ENCODE measurements at places on chromosomes 2 and 18.
A peak's percentile ranks its signal among the peaks of the same experiment; 100 is the strongest.

- no peak for DNase-seq
Measured at GRCh38 chr18:56413862-56414261, 224.5 kb downstream of the TXNL1 start.

- DNase-seq = no peak
Measured at GRCh38 chr2:44943693-44944101, 2.2 kb downstream of the SIX3 start.

DNA sequence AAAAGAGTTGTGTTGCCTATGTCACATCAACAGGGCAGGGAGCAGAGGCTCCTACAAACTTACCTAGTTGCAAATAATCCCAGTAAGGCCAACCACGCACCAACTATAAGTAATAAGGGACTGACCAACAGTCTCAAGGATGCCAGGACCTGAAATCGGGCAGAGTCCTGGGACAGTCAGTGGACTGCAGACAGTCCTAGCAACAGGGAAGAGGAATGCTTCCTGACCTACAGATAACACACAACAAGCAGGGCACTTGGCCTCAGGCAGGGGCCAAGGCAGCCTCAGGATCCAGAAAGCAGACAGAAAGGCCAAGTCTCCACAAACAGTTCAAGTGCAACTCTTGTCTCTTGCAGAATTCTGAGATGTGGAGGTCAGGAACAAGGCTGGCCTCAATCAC, 56.2 kb downstream of the GALNT14 start:
- no peak for DNase-seq

- no peak for DNase-seq
Measured at GRCh38 chr2:16261791-16262190, 321.4 kb downstream of the MYCN start.

GRCh38 chr2:33503002-33503401, 26.6 kb downstream of the RASGRP3 start:
- DNase-seq = no peak

DNA sequence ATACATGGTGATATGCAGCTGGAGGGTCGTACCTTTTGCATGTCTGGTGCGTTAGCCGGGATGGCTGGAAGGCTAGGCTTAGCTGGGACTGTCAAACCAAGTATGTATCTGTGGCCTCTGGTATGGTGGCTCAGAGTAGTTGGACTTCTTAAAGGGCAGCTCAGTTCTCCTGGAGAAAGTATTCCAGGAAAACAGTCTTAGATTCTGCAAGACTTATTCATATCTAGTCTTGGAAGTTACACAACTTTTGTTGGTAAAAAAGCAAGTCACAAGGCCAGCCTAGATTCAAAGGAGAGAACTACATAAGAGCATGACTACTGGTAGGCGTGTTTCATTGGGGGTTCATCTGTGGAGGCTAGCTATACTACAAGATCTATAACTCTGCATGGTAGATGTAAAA, 45.5 kb downstream of the EML4 start:
- no peak for DNase-seq

- no peak for DNase-seq
Measured at GRCh38 chr18:57175532-57175931, 28.6 kb downstream of the BOD1L2 start.

GRCh38 chr2:12710301-12710700, 6.4 kb upstream of the TRIB2 start:
- no peak for DNase-seq

- no peak for DNase-seq
Measured at GRCh38 chr2:177287814-177288213, 23.3 kb upstream of the NFE2L2 start.

DNA sequence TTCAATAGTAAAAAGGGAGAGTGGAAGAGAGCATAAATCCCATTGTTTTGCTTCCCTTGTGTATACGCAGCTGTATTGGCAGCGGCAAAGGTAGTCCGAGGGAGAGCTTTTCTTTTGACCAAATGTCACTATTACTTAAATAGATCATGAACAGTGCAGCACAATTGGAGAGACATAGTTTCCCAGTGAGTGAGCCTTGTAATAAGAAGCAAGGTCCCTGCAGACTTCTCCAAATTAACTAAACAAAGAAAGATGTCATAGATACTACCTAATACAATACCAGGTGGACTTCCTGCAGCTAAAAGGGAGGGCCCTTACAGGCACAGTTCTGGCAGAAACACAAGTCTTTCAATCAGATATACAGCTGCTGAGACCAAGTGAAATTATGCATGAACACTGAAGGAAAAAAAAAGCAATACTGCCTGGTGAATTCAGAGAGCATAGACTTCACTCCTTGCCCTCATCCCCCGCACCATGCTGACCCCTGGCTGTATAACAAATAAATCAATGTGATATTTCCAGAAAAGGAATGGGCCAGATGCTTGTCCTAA, 404.7 kb upstream of the CDH2 start:
- no peak for DNase-seq

DNA sequence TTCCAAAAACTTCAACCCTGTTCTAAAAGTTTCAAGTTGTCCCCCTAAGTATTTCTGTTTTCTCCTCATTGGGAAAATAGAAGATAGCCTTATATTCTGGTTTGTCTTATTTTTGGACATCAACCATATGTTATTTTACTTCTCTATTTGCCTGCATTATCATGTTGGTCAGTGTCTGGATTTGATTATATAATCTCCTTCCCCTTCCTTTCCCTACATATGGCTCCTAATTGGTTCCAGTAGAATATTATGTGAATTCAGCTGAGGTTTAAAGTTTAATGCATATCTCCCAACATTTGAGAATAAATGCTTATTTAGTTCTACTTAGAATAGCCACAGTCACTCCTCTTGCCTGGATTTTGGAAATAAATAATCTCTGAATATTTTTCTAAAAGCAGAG, 66.9 kb downstream of the OXER1 start:
- no peak for DNase-seq

GRCh38 chr2:171124541-171124940, 36.2 kb downstream of the TLK1 start:
- DNase-seq = no peak

- no peak for DNase-seq
Measured at GRCh38 chr18:26853401-26853800, 12.1 kb downstream of the AQP4 start.

GRCh38 chr2:214549946-214550345, 139.1 kb downstream of the VWC2L start:
- no peak for DNase-seq

DNA sequence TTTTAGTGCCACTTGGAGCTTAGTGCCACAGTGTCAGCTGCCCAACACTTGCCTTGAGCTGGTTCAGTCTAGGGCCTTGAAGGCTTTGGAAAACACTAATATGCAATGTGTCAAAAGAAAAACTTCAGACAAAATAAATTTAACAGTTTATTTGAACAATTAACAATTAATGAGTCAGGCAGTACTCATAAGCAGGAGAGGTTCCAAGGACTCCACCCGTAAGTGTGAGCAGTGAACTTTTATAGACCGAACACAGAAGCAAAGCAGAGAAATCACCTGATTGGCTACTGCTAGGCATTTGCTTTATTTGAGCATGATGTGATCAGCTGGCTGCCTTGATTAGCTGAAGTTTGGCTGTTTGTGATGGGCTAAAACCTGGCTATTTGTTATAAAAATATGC, 49.5 kb upstream of the TBC1D8 start:
- DNase-seq = no peak

- DNase-seq = no peak
Measured at GRCh38 chr2:100051253-100051652, 91.1 kb downstream of the AFF3 start.

GRCh38 chr18:11533942-11534496, 75.4 kb upstream of the SLC35G4 start:
- no peak for DNase-seq

- DNase-seq = no peak
Measured at GRCh38 chr2:217773539-217773938, 229.3 kb downstream of the TNS1 start.

- peak; percentile 53 for DNase-seq
Measured at GRCh38 chr2:177545143-177545542, 152.6 kb downstream of the AGPS start.

- no peak for DNase-seq
Measured at GRCh38 chr18:26429535-26430226, 118.7 kb downstream of the KCTD1 start.

GRCh38 chr2:119264781-119265692, 41.4 kb downstream of the STEAP3 start:
- peak; percentile 61 for DNase-seq

DNA sequence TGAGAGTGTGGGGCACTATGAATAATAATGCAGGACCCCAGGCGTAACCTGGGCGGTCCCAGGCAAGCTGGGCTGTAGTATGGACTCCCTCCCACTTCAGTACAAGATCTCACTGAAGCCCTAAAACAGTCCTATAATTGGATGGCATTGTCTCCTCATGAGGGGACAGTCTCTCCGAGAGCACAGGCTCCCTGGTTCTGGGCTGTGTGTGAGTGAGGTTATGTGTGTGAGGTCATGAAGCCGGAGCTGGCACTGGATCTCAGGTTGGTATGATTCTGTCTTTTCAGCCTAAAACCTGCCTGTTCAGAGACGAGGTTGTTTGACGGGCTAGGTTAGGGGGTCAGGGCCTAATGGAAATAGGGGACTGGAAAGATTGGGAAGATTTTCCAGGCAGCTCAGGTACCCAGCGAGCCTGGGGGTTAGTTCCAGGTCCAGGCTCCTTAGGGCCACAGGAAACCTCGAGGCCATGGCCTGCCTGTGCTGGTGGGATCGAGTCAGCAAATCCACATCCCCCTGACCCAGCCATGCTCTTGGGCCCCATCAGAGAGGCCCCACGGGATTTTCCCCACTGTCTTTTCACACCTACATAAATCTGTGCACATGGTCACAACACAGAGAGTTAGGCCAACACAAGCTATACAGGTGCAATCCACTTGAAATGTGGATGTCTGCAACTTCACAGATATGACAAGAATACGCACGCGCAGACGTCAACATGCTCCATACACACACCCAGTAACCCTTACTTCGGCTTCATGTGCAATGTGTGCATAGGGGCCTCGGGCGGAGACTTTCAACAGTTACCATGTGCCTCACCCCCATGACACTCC, 94.8 kb downstream of the INHBB start:
- DNase-seq = no peak

GRCh38 chr2:238313289-238313990, 6.9 kb upstream of the TRAF3IP1 start:
- no peak for DNase-seq

- DNase-seq = peak; percentile 43
Measured at GRCh38 chr2:84832772-84833461, 48.0 kb downstream of the TRABD2A start.

- no peak for DNase-seq
Measured at GRCh38 chr2:15436195-15436594, 124.9 kb downstream of the NBAS start.

GRCh38 chr2:218540015-218540414, 28.1 kb downstream of the USP37 start:
- no peak for DNase-seq

GRCh38 chr2:98796775-98797544, 66.0 kb upstream of the MGAT4A start:
- DNase-seq = no peak

DNA sequence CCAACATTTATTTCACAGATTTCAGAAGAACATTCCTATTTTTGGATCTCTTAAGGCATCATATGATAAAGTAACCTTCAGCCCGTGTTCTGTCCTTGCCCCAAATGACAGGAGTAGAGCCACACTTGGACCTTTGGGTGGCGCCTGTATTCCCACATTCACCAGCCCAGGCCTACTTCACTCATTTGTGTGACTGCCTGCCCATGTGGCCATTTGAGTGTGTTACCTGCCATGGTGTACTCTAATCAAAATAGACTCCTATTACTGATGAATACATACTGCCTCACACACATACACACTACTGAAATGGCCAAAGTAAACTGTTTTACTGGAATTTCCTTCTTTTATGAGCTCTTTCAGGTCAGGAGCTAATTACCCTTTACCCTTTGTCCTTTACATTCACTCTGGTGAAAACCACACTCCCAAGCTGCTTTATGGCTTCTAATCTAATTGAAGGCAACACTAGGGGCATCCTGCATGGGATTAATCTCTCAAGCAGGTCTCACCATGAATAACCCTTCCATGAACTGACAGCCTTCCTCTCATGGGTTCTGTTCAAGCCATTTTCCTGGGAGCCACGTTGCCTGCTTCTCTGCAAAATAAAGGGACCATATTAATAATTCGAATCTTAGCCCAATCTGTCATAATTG, 271.0 kb upstream of the GALNT5 start:
- no peak for DNase-seq

DNA sequence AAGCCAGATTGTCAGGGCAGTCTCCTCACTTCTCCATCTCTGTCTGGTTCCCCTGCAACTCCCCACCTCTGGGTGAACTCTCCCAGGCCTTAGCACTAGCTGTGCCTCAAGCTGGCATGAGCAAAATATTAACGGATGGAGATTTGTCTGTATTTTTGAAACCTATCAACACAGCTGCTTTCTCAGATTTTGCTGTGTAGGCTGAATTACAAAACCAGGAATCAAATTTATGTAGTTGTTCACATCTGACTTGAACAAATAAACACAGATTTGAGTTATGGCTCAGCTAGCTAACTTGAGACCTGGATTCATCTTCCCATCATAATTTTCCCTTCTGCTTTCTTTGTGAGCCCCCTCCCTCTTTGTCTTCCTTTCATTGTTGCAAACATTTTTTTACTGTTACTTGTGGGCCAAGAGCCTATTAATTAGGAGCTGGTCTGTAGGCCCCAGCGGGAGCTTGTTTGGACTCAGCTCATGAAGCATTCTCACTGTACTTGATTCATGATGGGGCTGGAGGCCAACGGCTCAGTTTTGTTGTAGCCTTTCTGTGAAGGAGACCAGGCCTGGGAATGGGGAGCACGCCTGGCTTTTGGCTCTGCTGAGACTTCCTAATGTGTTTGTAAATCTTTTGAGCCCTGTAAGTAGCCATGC, 164.1 kb upstream of the GATA6 start:
- no peak for DNase-seq

- no peak for DNase-seq
Measured at GRCh38 chr2:183799761-183800160, 675.5 kb downstream of the NUP35 start.

- DNase-seq = no peak
Measured at GRCh38 chr2:1727796-1728474, 16.4 kb downstream of the PXDN start.

DNA sequence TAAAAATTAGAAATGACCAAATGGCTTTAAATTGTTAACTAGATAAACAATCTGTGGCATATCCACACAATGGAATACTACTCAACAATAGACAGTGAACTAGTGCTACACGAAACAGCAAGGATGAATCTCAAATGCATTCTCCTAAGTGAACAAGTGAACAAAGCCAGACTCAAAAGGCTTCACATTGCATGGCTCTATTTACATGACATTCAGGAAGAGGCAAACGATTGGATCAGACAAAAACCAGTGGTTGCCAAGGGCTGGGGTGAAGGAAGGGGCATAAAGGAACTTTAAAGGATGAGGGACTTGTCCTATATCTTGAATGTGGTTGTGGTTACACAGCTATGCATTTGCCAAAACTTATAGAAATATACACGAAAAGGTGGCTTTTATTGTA, 184.3 kb downstream of the RPIA start:
- DNase-seq = no peak
